GF-D8 (cell line): ENCODE measurements at places on chromosomes 16 and 17.

GRCh38 chr17:563616-564015, 151.0 kb downstream of the VPS53 start:
- no peak for DNase-seq

DNA sequence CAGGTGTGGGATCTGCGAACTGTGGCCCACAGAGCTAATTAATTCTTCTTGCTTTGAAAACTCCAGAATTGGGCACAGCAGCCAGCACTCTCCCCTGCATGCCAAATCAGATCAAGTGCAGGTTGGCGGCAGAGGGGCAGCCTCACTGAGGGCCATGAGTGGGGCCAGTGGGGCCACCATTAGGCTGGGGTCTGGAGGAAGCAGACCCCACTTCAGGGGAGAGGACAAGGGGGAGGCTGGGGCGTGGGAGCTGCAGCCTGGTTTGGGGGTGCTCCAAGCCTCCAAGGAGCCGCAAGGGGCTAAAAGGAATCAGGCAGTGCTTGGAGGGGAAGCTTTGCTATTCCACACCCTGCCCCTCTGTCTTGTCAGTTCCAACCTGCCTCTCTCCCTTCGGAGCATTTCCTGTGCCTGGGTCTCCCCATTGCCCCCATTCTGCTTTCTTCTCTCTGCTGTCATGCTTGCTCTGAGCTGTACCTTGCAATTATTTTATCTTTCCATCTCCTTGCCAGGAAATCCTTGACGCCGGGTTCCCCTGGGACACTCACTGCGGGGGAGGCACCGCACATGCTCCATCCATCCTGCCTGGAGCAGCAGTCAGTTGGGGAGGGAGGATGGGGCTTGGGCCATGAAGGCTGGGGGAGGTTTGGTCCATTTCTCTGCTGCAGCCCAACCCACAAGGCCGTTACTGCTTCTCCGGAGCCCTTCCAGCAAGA, 3.3 kb upstream of the ABCC3 start:
- no peak for DNase-seq

GRCh38 chr16:6035161-6035560, 937.6 kb upstream of the EEF2KMT start:
- DNase-seq, result no peak

DNA sequence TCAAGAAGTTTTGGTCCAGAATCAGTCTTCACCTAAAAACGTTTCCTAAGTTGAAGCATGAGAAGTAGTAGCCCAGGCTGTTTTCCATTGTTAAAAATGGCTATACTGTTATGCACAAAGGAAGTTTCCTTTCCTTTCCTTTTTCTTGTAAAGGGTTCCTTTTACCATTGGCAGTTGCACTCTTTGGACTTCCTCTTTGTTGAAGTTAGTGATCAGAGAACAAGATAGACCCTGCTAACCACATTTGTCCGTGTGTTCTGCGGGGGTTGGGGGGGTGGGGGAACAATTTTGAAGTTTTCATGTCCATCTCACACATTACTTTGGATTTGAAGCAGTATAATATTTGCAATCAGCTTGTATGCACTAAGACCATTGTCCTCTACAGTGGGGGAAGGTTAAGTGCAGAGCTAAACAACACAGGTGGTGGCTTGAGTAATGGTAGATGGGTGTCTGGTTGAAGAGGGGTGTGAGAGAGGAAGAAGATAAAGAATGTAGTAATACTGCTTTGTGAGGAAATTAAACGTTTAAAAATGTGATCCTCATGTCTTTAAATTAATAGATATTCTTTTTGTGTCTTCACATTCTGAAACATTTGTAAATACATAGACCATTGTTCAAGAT, 1.4 kb downstream of the LPCAT2 start:
- peak; percentile 90 for DNase-seq

GRCh38 chr17:1967213-1967612, 57.9 kb downstream of the RTN4RL1 start:
- no peak for DNase-seq

GRCh38 chr16:9412031-9412914, 320.8 kb downstream of the HAPSTR1 start:
- no peak for DNase-seq

GRCh38 chr17:44200478-44201155, 933 bp upstream of the ATXN7L3 start:
- no peak for DNase-seq

GRCh38 chr17:56595831-56596690, 2.6 kb downstream of the NOG start:
- no peak for DNase-seq

DNA sequence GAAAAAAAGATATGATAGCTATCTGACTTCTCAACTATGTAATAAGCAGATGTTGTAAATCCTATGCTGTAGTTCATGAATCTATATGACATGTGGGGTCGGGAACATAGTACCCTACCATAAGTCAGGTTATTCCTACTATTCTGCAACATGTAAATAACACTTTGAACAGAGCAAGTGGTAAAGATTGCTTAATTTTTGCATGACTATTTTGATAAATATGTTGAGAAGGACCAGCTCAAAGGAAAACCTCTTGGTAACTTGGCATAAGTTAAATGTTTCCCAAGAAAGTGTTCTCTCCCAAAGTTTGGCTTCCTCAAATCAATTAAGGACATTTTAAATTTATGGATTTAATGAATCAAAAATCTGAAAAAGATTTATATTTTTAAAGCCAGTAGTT, 62.1 kb downstream of the ABHD15 start:
- DNase-seq, result no peak

DNA sequence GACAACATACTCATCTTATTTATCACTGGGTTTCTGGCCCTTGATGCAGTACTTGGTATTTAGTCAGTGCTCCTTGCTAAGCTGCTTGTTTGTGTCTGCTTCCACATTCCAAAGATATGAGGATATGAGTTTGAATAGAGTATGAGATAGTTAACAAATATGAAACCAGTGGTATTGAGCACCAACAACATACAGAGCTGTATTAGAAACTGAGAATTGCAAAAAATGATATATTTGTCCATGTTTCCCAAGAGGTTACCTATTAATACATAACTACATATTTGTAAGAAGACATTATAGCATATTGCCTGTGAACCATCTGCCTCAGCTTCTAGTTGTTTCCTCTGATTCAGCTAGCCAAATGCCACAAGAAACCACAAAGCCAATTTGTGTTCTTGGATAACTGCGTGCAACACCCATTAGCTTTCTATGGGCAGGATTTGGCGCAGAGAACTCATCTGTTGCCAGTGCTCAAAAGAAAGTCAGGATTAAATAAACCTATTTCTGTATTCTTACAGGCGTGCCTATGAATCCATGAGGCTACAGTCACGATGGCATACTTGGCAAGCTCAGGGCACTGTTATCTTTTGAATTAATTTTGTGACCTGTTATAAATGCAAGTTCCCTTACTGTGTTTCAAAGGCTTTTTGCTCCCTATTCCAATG, 194.4 kb downstream of the MAP2K6 start:
- DNase-seq, result no peak

- DNase-seq, result peak; percentile 23
Measured at GRCh38 chr17:42774066-42774745, 957 bp downstream of the VPS25 start.

GRCh38 chr17:1197781-1198490, 18.2 kb upstream of the ABR start:
- DNase-seq, result peak; percentile 97

DNA sequence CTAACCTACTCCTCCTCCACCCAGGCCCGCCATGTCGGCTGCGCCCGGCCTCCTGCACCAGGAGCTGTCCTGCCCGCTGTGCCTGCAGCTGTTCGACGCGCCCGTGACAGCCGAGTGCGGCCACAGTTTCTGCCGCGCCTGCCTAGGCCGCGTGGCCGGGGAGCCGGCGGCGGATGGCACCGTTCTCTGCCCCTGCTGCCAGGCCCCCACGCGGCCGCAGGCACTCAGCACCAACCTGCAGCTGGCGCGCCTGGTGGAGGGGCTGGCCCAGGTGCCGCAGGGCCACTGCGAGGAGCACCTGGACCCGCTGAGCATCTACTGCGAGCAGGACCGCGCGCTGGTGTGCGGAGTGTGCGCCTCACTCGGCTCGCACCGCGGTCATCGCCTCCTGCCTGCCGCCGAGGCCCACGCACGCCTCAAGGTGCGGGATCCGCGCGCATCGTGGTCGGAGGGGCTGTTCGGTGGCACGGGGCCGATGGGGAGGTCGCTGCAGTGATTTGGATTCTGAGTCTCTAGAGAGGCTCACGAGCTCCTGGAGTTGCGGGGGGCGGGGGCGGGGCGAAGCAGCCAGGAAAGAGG, 878 bp downstream of the TRIM72 start:
- DNase-seq, result no peak

- DNase-seq, result no peak
Measured at GRCh38 chr16:10511829-10512228, 68.6 kb downstream of the EMP2 start.

DNA sequence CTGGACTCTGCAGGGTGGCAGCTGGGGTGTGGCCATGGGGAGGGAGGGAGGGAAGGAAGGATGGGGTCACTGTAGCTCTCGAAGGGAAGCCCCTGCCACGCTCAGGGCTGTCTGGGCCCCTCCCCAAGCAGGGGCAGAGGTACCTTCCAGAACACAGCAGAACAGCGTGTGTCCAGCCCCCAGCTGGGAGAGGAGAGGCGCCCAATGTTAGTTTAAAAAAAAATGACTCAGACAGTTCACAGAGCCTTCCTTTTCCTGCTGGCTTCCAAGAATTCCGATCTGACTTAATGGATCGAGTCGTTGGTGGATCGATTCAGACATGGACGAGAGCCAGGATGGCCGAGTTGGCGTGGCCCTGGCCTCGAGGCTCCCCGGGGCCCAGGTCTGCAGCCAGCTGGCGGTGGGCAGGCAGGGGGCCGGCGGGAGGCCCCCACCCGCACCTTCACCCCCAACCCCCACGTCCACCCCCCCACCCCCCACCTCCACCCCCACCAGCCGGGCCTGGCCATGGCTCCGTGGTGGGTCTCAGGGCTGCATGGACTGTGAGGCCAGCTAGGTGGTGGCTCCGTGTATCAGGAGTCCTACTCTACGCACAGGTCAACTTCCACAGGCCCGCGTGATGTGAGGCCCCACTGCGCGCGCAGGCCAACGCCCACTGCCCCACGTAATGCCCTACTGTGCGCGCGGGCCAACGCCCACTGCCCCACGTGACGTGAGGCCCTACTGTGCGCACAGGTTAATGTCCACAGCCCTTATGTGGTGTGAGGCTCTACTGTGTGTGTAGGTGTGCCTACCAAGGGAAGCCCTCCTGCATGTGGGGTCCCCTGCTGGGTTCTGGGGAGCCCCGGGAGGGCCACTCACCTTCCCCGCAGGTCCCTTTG, 21.8 kb downstream of the CACNA1H start:
- DNase-seq, result no peak

GRCh38 chr16:50252082-50252611, 14.2 kb upstream of the ADCY7 start:
- no peak for DNase-seq

- no peak for DNase-seq
Measured at GRCh38 chr17:2250140-2251095, 53.2 kb downstream of the SMG6 start.

- no peak for DNase-seq
Measured at GRCh38 chr17:49548506-49549310, 27.0 kb upstream of the NXPH3 start.
